ENCODE measurements at places on chromosomes 3 and 15.

DNA sequence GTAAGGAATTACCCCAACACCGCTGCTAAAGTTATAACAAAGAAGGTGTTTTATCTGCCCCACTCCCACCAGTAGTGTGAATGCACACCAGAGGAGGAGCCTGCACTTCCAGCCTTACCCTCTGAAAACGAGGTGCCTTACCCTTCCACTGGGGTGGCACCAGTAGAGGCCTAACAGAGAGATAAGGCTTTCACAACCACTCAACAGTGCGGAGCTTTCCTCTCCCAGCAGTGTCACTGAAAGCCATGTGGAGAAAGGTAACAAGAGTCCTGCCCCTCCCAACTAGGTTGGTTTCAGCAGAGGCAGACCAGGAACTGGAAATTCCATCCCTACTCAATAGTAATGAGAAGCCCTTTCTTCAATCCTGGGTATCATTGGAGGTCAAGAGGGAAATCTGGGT is 539.2 kb downstream of the VGLL3 start:
- DNase-seq: no peak

DNA sequence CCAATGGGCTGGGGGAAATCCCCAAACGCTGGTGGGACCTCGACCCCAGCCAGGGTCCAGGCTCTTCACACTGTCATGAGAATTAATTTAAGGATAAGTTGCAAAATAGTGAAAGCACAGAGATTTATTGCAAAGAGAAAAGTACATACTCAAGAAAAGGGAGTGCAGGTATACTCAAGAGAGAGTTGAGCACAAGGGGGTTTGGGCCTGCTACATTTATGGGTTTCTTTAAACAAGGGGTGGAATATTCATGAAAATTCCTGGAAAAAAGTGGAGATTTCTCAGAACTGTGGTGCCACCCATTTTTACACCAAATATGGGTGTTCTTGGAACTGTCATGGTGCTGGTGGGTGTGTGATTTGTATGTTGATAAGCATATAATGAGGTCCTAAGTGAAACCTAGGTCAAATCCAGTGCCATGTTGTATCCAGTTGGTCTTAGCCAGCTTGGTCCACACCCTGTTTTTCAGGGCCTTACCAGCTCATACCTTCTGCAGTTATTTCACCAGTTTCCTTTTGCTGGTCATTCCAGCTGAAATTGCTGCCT is 32.6 kb upstream of the NEO1 start:
- DNase-seq: no peak

GRCh38 chr15:99295840-99296239 is 44.6 kb downstream of the LRRC28 start:
- DNase-seq: no peak

DNA sequence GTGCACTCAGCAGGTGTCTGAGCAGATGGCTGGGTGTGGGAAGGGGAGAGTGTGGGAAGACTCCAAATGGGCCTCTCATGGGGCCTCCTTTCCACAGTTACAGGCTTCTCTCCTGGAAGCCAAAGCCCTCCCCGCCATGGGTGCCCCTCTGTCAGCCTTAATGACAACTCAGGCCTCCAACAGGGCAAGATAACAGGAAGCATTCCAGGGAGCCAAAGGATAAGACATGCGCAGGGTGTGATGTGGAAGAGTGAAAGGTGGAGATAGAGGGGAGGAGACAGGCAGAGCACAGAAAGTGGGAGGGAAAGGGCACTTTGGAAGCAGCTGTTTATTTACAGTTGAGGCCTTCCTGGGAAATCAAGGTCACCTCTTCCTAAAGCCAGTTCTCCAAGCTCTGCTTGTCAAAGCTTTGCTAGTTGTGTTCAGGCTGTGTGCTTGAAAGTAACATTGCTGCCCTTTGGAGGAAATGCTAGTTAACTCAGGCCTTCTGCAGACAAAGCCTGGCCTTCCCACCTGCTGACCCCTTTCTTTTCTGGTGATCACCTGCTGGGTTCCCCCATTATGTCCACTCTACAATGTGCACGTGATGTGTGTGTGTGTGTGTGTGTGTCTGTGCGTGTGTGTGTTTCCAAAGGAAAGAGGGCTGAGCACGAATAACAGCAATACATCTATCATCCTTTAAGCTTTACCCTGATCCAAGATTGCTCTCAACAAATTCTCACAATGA is 35.2 kb upstream of the SMAD3 start:
- no peak for DNase-seq

GRCh38 chr3:102593812-102594602 is 159.2 kb downstream of the ZPLD1 start:
- DNase-seq: no peak

DNA sequence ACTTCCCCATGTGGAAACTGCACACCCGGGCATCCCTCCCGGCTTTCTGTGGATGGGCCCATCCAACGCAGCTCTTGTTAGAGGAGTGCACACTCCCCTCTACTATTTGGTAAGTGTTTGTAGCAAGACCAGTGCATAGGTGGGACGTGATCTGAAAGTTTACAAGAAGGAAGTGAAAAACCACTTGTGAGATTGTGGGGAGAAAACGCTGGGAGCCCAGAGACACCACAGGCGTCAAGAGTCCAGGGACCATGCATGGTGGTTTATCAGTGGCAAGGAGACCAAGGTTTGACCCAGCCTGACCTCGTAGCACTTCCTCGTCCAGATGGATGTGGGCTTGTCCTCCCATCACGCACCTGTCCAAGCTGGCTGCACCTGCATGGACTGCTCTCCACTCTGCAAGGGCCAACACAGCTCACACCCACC is 51.6 kb downstream of the ATP10A start:
- no peak for DNase-seq

GRCh38 chr3:150602426-150603152 is 532 bp upstream of the SELENOT start:
- DNase-seq: no peak

GRCh38 chr15:71570736-71571135 is 239.6 kb upstream of the NR2E3 start:
- DNase-seq: no peak

Data from stimulated activated CD4-positive, alpha-beta T cell treated with anti-CD3 and anti-CD28 coated beads, Interleukin-1b, Interleukin-23, amount 100 ng/mL, for 48 hours (primary cell).